Stimulated activated CD4-positive, alpha-beta T cell treated with anti-CD3 and anti-CD28 coated beads, Interleukin-2, amount 100 ng/mL, for 48 hours (primary cell): ENCODE measurements at places on chromosomes 1 and 21.

DNA sequence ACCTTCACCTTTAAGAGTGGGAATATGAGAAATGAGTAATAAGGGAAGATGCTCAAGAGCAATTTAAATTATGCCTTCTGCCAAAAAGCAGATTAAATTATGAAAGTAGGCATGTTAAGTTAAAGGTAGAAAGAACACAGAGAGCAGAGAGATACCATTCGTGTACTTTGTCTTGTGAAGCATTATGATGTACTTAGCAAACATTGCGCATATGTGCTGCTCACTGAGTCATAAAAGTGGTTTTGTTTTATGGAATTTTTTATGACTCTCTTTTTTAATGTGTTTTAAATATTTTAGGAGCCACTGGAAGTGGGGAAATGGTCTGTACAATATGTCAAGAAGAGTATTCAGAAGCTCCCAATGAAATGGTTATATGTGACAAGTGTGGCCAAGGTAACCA lies 35.3 kb downstream of the MTF2 start:
- no peak for DNase-seq

DNA sequence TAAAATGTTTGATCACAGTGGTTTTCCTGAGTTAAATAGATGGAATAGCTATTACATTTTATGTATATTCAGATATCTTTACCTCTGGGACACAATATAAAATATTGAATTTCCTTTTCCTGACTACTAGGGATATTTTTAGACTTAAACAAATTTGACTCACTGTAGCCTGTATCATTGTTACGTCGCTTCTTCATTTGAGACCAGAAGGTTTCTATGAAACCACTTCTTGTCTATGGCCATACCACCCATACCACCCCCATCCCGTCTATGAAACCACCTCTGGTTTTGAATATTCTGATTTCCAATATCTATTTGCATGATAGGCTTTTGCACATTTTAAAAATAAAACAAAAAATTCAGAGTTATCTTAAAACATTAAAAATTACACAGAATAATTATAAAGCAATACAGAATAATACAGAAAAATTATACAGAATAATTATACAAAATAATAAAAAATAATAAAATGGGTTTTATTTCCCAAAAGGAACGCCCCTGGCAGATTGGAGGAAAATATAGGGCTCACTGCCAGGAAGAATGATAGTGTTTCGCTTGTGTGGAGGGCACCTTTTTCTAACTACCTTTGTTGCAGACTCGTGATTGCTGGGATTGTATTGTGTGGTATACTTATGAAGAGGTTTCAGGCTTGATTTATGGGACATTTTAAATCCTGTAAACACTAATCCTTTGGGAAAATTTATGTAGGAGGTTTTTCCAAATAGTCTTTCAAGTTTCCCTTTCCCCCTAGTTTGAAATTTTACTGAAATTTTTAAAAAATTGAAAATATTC lies 4.7 kb downstream of the SPEN start:
- no peak for DNase-seq

DNA sequence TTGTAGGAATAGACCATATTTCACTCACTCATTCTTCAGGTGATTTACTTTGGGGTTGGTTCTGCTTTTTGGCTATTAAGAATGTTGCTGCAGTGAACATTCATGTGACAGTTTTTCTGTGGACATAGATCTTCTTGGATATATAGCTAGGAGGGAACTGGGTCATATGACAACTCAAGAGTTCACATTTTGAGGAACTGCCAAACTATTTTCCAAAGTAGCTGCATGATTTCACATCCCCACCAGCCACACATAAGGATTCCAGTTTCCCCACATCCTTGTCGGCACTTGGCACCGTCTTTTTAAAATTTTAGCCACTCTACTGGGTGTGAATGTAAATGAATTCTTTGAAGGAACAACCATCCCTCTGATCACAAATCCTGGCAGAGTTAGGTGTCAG lies 126.0 kb downstream of the PRDM2 start:
- DNase-seq = no peak

DNA sequence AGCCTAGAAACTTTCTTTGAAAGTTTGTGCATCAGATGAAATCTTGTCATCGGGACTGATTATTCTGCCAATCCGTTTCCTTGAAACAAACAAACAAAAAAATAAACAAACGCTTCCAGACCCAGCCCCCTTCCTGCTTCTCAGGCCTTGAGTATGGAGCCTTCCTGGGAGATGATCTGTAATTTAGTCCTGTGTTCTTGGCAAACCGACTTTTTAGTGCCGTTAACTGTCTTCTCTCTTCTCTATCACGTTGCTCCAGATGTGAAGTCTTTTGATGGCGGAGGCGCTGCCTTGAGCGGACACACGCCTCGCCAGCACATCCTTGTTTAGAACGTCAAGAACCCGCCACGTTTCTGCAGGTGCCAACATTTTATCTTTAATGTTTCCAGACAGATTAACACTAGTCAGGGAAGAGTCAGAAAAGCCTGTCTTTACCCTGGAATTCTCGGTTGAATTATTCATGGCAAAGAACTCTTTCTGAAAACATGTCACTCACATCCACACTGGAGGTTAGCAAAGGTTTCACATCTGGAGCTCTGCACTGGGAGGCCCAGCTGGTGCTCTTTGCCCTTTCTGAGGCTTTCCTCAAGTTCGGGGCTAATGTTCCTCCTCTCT lies 265.7 kb upstream of the C1orf174 start:
- no peak for DNase-seq

DNA sequence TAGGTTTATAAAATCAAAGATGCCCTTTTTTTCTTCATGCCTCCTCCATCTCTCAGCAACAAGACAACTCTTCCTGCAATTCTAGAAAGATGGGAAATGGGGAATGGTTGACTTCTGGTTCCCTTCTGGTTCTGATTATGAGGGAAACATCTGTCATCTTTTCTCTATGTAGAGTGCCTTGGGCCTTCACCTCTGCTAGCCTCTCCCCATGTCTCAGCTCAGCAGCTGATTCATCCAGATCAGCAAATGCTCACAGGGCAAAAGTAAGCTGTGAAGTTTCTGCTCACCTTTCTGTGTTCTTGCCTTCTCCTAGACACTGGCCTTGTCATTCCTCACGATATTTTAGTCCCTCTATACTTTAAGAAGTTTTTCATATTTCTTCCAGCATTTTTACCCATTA lies 17.8 kb upstream of the BECN2 start:
- DNase-seq = no peak

- no peak for DNase-seq
These were observed 123.7 kb downstream of the SMYD2 start for GRCh38 chr1:214404571-214405213.

DNA sequence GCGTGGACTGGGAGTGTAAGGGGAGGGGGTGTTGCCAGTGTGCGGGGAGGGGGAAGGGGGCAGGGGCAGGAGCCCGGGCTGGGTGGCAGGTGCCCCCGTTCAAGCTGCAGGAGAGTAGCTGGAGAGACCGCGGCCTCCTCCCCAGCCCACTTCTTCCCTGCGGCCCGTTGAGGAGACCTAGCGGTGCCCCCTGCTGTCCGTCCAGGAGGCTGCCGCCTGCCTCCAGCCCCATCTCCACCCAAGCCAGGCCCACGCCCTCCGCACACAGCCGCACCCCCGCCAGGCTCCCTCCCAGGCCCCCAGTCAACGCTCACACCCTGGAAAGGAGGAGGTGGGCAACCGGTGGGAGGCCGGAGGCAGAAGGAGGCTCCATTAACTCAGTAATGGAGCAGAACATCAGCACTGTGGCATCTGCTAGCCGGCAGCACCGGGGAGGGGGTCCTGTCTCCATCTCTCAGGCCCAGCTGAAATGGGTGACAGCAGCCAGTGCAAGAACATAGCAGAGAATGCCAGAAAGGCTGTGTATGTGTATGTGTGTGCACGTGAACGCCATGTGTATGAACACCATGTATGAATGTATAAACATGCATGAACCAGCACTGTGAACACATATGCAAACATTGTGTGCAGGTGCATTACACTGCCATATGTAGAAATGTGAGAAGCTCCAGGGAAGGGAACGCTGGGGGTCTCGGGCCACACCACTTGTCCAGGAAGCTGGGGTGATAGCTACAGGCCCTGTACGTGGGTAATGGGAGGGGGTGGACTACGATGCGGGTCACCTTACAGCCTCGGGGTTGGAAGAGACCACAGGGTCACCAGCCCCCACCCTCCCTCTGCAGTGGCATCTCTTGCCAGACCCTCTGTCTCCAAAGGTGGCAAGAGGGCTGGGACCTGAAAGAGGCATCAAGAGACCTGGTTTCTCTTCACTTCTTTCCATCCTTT lies 84.6 kb downstream of the SYT2 start:
- DNase-seq = peak; percentile 33

DNA sequence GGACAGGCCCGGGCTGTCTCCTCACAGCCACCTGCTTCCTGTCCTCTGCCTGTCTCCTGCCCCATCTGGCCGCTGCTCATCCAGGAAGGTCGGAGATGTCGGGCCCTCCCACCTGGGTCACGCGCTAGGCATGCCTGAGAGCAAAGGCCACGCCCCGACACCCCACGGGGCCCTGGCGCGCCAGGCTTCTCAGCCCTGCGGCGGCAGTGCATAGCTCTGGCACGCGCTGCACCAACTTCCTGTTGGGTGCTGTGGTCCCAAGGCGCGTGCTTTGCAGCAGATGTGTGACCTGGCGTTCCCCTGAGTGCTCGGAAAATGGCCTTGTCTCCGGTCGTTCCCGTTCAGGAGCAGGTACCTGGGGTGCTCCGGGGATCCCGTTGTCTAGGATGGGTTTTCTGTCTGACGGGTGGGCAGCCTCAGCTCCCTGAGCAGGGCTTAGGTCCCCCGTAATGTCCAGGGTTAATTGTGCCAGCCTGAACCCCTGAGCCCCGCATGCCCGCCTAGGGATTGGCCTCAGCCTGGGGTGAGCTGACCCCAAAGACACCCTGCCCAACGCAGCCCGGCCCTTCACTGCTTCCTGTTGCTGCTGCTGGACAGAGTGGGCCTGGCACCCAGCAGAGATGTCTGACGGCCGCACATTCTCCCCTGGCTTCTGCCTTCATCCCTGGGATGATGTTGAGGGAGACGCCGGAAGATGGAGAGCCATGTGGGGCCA lies 19.4 kb upstream of the KCNAB2 start:
- DNase-seq = peak; percentile 91

- DNase-seq = no peak
These were observed 1.9 kb downstream of the UTP25 start for GRCh38 chr1:209829716-209830115.

DNA sequence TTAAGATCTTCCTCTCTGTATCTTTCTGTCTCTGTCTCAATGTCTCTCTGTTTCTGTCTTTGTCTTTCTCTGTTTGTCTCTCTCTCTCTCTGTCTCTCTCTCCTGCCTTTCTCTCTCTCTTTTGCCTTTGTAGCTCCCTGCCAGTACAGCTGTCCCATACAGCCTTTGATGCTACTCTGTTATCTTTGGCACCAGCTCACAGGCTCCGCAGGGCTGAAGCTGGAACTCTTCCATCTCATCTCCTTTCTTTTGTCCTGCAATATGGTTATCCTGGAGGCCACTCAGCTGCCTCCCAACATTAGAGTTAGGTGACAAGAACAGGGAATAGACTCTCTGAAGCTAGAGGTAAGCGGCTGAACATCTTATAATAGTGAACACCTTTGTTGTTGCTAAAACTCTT lies 354.3 kb upstream of the NEGR1 start:
- no peak for DNase-seq

DNA sequence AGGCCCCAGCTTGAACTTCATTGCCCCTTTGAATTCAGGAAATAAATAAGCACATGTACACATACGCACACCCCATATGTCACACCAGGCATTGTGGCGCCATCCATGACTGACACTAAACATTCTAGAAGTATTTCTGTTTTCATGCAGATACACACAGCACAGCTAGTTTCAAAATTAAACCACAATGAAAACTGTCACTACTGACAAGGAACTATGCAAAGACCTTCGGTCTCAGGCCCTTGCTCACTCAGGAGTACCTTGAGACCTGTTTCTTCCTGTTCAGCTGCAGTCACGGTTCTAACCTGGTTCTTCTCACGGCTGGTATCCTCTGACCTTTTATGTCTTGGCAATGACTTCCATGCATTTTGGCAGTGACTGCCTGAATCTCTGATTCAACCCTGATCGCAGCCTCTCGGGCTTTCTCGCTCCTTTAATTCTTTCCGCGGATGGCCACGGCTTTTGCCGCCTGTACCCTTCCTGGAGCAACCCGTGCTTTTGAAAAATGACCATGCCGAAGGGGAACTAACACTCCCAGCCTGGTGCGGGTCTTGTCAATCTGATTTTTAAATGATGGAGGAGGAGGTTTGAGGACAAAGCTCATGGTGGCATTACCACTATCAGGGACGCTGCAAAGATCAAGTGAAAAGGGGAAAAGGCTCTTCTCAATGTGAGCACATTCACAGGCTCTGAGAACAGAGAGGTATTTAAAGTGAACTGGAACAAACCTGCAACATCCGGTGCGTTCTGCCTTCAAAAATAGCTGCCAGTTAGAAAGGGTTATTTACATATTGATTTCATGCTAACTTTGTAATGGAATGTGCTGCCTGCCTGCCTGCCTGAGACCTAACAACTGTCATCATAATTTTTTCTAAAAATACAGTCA lies 384.6 kb downstream of the RRAGC start:
- DNase-seq = no peak

GRCh38 chr1:150696590-150696989 lies 364 bp downstream of the GOLPH3L start:
- DNase-seq = no peak

DNA sequence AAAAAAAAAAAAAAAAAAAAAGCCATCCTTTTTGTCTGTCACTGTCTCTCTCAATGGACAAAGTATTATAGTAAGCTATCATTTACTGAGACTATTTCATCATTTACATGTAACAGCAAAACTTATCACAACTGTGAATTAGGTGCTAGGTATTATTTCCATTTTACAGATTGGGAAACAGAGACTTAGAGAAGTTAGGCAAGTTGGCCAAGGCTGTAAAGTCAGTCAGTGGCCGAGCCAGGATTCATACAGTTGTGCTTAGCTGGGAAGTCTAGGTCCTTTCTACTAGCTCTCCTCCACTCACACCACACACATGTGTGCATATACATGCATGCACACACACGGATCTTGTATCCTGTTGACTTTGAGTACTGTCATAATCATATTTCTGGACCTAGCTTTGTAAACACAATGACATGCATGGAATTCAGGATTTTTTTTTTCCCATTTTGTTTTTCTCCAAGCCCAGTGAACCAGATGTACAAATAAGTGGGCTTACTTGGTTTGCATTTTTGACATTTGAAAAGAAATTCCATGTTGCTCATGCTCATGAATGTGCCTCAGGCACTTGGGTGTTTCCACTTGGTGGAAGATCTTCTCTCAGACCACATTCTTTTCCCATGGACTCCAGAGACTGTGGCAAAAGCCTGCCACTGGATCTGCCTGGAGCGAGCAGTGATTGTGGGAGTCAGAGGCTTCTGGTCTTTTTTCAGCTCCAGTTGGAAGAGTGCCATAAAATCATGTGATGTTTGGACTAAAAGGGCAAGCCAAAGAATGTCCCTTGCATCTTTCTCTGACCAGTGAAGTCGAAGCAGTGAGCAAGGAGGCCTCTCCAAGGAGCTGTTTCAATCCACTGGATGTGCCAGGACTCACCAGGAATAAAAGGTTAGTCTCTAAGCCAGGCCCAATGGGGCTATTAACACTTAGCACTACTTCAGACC lies 61.7 kb upstream of the DNAJC6 start:
- DNase-seq = no peak

- DNase-seq = no peak
These were observed 402.3 kb upstream of the POU3F1 start for GRCh38 chr1:38448893-38449292.

- no peak for DNase-seq
These were observed 1.2 kb downstream of the RXRG start for GRCh38 chr1:165443539-165444311.

GRCh38 chr1:11645670-11646265 lies 8.5 kb downstream of the FBXO2 start:
- peak; percentile 82 for DNase-seq
